ENCODE measurements at places on chromosomes 2 and 18. TPM values are rescaled to one million over a fixed set of nuclear protein-coding genes. Genes with fewer than 3 reads are reported as not detected.

GRCh38 chr2:1253629-1254028 lies 159.6 kb upstream of the TPO start:
- no peak for DNase-seq

DNA sequence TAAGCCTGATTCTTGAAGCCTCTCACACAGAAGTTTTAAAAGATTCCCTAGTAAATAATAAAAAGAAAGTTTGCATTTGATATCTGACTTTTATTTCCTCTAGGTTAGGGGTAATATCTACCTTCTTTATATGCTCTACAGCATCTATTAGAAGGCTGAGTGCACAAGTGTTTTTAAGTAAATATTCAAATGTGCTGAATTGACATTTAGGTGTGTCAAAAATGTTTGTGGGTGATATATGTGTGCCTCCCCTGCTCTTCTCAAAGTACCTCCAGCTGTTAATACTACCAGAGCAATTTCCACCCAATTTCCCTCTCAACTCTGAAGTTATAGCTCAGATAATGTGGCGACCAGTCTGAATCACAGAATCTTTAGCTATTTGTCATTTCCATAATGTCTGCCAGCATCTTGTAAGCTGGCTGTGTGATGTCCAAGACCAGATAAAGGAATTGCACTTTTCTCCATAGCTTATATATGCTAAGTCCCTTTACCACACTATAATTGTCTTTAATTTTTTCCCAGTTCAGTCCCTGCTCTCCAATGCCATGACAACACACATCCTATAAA lies 24.4 kb upstream of the ERMN start:
- DNase-seq: no peak

- DNase-seq: no peak
These were observed 20.2 kb downstream of the FAM124B start for GRCh38 chr2:224381521-224382279.

Gene MYO1B
- not detected for total RNA-seq

DNA sequence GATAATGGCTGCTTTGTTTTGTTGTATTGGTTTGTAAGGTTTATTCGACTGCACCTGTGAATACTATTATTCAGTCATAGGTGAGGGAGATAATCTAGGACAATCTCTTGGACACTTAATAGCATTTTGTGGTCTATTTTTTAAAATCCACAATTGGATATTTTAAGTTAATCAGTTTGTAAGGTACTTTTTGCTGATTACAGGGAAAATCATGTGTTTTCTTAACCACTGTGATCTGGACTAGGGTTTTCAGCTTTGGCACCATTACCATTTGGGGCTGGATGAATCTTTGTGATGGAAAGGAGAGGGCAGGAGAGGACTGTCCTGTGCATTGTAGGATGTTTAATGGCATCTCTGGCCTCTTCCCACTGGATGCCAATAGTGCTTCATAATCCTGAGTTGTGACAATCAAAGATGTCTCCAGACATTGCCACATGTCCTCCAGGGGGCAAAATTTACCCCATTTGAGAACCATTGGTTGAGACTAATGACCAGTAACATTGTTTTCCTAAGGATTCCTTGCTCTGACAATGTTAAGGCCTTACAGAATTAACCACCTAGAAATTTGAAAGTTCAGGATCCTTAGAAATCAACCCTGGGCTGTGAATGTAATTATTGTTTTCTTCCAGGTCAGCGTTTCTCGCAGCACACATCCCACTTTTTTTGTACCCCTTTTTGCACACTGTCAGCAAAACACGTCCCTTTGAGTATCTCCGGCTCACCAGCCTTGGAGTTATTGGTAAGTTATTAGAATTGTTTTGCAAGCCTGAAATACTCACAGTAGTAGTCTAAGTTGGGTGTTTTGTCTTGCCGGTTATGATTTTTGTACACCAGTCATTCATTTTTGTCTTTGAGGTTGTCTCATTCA lies 15.6 kb downstream of the CNOT9 start:
- DNase-seq: no peak

GRCh38 chr2:176997074-176997791 lies 215.4 kb upstream of the HNRNPA3 start:
- DNase-seq: no peak

DNA sequence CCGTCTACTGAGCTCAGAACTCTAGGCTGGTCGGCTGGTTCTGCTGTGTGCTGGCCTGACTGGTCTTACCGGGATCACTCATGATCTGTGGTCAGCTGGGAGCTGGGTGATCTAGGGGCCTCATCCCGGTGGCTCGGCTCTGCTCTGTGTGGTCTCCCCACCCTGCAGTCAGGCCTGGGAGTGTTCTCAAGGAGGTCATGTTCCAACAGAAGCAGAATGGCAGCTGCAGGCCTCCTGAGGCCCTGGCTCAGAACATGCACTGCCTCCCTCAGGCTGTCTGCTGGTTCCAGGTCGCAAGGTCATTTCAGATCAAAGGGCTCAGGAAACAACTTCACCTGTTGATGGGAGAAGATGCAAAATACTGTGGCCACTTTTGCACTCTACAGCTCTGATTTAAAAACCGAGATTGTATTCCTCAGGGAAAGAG lies 81.1 kb upstream of the RFX8 start:
- no peak for DNase-seq

Gene ACKR3
- total RNA-seq: 0.40 TPM

Gene VWA3B
- total RNA-seq: not detected

GRCh38 chr2:60158262-60158661 lies 395.2 kb downstream of the BCL11A start:
- no peak for DNase-seq

GRCh38 chr18:51617572-51618260 lies 420.2 kb upstream of the MEX3C start:
- DNase-seq: no peak

Gene RFTN2
- total RNA-seq: not detected

- no peak for DNase-seq
These were observed 122.2 kb downstream of the ACKR3 start for GRCh38 chr2:236691799-236692167.

DNA sequence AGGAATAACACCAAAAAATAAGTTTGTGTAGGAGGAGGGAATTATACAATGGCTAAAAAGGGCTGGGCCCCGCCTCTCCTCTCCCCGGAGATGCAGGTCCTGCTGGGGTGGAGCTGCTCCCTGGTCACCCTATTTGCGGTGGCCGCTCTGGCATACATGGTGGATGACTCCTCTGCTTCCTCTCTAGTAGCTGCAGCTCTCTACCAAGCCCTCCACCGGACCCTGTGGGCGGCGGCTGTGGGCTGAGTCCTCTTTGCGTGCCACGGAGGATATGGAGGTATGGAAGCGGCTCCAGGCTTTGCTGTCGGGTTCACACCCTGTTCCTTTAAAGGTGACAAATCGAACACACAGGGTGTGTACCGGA lies 77.1 kb upstream of the SEC11C start:
- DNase-seq: no peak

Gene LYPD1
- not detected for total RNA-seq

Gene GREB1
- total RNA-seq: 4.4 TPM

Gene SULT1C4
- total RNA-seq: not detected

Gene LOXHD1
- total RNA-seq: not detected

DNA sequence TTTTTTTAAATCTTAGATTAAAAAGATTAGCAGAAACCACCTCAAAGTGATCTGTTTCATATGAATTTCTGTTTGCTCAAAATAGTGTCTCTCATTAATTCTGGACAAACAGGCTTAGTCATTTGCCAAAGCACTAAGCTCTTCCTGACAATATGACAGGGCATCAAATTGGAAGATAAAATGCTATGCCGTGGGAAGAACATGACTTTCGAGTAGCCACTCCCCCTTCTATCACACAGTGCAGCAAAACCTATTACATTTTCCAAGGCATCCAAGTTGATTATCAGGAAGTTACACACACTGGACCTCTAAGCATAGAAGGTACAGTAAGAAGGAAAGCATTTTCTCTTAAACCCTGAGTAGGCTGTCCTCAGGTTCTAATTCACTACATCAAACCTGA lies 89.5 kb downstream of the STK39 start:
- no peak for DNase-seq

DNA sequence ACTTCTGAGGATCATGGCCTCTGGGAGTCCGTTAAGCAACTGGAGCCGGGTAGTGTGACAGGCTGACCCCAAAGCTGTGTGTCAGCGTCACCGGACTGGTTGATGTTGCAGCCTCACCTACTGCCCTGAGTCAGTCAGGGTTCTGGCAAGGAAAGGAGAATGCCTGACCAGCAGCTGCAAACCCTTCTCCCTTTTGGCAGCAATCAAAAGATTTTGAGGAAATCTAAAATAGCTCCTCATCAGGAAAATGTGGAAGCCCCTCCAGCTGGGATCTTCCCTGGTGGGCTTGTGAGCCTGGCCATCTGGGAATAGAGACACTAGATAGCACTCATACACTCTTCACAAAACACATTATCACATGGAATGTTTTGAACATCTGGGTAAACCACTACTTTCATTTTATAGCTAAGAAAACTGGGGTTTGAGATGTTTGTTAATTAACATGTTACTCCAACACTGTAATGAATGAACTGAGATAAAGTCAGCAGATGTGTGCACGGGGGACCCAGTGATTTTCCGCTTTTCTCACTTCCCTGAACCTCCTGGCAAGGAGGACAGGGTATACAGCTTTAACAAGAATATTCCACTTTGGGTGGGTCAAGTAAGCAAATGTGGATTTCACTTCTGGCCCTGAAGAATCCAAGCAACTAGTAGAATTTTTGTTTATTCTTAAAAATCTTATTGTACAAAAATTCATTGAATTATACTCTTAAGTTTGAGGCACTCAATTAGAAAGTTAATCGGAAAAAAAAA lies 24.7 kb downstream of the CLUL1 start:
- DNase-seq: no peak

Gene EFR3B
- total RNA-seq: 0.58 TPM

Gene ACTR1B
- total RNA-seq: 32.1 TPM

DNA sequence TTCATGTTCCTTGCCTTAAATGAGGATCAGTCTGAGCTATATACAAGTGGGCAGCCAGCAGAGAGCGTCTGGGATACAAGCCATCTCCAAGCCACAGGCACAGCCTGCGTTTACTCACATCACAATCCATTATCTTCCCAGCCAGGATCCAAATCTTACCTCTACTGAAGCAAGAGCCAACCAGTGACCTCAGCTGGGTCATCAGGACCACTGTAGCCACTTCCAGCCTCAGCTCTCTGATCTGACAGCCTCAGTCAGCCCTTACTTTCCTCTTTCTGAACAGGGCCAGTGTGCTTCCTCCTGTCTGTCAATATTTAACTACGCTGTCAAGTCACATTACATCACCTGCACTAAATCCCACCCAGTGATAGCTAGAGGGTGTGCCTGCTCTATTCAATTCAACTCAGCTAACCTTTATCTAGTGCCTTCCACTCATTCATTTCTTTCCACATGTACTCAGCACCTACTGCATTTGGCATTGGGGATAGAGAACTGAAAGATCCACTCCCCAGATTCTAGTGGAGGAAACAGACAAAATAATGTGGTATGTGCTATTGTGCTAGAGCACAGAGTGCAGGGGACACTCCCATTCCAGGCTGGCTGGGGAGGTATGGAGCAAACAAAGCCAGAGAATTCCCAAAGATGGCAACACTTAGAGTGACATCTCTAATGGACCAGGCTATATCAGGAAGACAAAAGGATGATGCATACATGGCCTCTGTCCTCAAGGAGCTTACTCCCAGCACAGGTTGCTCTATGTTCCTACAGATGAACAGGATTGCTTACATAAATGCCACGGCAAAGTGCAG lies 146.5 kb downstream of the NCKAP5 start:
- peak; percentile 17 for DNase-seq

GRCh38 chr2:150608341-150608740 lies 120.9 kb upstream of the RND3 start:
- no peak for DNase-seq

DNA sequence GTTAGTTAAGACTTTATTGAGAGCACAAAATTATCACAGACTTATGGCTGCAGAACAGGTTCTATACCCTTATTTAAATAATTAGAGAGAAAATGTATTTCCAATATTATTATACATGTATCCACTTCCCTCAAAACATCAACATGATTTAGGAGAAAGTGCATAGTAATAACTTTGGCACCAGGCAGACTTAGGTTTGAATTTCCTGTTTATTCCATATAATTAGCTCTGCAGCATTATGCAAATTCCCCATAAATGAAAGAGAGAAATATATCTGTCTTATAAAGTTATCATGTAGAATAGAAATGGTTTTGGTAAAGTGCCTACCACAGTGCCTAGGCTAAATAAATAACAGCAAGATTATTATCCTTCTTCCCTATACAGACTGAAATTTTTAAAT lies 15.3 kb downstream of the SCN9A start:
- no peak for DNase-seq

Gene DNER
- not detected for total RNA-seq

Gene ASB18
- not detected for total RNA-seq

Gene DSG4
- total RNA-seq: 8.3 TPM

Gene IL1F10
- total RNA-seq: not detected

- DNase-seq: no peak
These were observed 2.9 kb upstream of the SERPINB4 start for GRCh38 chr18:63646936-63647335.

Gene ZC3H6
- 2.9 TPM for total RNA-seq
